ENCODE measurements at places on chromosomes 5 and 9.

- DNase-seq = no peak
Observed at GRCh38 chr9:18487611-18488010, 13.7 kb downstream of the ADAMTSL1 start.

DNA sequence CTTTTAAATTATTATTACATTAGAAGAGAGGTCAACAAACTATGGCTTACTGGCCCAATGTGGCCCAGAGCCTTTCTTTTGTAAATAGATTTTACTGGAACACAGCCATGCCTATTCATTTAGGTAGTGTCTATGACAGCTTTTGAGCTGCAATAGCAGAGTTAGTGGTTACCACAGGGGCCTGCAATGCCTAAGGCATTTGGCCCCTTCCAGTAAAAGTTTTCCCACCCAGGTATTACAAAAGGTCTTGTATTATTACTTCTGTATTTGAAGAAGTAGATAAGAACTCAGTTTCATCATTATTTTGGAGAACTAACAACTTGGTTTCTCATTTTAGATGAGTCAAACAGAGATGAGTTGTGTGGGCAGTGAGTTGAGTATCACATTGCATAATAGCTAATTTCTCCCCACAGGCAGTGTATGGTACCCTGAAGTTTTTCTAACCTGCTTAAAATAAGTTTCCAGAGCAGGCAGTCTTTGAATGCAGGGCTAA, 9.5 kb downstream of the MTRR start:
- DNase-seq = no peak

GRCh38 chr5:143892271-143892670, 80.3 kb downstream of the HMHB1 start:
- DNase-seq = no peak

DNA sequence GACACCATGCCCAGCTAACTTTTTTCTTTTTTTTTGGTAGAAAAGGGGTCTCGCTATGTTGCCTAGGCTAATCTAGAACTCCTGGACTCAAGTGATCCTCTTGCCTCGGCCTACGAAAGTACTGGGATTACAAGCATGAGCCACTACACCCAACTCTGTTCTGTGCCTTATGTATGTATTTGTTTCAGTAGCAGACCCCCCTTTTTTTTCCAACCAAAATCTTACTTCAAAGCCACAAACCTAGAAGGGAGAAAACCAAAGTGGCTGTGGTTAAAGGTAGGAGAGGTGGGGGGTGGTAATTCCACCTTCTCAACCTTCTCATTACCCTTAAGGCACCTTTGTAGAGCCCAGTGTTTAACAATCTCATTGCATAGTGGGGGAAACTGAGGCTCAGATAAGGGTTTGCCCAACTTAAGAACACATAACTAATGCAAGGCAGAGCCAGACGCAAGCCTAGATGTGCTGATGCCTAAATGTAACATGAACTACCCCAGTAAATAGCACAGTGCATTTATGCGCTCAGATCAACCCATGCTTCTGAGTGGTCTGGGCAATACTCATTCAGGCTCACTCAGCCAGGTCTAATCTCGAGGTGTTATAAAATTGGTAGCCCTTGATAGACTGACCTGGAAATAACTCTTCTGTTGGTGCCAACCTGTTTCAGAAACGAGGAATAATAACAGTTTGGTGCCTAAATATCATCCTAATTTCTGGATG, 33.0 kb downstream of the ITK start:
- DNase-seq = no peak

- no peak for DNase-seq
Observed at GRCh38 chr5:12825163-12825562, 920.9 kb upstream of the CTNND2 start.

GRCh38 chr5:155554500-155554899, 540.9 kb downstream of the KIF4B start:
- no peak for DNase-seq

DNA sequence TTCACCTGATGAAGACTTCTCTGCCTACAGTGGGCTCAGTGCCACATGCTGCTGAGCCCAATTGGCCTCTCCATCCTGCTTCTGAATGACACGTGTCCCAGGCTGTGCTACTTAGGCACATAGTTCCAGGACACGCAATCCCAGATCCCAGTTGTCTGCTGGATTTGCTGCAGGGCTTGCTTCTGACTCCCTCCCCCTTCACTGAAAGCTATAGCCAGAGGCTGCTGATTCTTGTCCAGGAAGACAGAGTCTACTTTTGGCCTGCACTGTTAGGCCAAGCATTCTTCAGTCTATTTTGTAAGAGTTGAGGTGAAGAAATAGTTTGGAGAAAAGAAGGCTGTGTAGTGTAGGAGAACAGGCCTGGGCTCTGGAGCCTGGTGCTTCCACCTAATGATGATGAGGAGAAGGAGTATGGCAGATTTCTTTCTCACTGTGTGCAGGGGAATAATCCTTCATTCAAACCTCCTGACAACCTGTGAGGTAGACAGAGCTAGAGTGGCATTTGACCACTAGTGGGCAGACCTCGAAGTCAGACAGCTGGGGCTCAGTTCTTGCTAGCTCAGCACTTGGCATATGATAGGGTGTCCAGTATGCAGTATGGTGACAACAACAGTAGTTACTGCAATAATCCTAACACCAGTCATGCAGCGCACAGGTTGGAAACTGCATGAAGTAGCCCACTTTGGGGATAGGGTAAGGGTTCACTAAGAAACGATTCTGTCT, 19.5 kb upstream of the ASPN start:
- DNase-seq = no peak

- no peak for DNase-seq
Observed at GRCh38 chr5:147558826-147559225, 49.0 kb upstream of the DPYSL3 start.

- DNase-seq = no peak
Observed at GRCh38 chr5:10366310-10367272, 13.1 kb downstream of the MARCHF6 start.

DNA sequence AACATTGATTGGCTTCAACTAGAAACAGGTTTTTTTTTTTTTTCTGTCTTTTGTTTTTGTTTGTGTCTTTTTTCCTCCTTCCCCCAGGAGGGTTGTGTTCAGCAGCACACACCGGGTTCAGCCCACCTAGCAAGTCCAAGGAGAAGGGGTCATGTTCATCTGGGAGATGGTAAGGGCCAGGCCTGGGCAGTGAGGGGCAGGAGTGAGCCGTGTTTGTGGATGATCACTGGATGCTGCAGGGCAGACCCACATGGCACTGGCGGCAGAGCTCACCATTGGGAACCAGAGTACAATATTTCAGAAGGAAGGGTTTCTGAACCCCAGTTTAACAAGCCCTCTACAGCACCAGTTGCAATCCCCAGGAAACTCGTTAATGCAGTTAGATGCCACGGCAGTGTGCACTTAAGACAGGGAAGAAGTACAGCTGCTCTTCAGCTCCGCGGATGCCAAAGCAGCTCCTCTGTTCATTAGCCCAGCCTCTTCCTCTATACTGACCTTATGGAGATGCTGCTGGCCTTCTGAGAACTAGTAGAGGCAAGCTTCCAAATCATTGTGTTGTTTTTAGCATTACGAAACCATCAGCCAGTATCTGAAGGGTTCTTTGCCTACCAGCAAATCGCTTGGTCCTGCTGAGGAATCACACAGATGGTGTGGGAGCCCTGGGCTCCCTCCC, 508.2 kb upstream of the WWC1 start:
- no peak for DNase-seq

DNA sequence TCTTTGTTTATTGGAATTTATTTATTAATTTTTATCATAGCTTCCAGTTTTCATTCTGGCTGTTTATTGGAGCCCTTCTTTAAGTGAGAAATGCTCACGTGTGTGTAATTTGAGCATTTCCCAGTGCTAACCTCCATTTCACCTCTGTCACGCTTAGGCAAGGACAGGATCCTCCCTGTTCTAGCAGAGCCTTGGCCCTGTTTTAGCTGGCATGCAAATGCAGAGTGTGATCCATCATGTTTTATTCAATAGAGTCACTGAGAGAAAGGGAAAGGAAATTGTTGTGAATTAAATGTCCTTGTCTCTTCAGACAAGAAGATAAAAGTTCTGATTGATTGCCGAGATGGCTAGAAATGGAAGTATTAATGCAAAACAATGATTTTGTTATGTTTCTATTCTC, 137.3 kb upstream of the ACO1 start:
- no peak for DNase-seq

- DNase-seq = no peak
Observed at GRCh38 chr9:16904655-16905054, 34.2 kb upstream of the BNC2 start.

DNA sequence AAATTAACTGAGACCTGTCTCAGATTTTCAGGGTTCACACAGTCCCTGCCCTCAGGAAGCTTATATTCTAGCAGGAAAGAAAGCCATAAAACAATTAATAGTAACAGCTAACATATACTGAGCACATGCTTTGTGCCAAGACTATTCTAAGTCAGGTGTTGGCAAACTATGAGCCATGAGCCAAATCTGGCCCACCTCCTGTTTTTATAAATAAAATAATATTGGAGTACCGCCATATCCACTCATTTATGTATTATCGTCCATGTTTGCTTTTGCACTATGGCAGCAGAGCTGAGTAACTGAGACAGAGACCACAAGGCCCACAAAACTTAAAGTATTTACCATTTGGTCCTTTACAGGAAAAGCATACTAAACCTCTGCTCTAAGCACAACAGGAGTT, 83.3 kb upstream of the TRIO start:
- no peak for DNase-seq

DNA sequence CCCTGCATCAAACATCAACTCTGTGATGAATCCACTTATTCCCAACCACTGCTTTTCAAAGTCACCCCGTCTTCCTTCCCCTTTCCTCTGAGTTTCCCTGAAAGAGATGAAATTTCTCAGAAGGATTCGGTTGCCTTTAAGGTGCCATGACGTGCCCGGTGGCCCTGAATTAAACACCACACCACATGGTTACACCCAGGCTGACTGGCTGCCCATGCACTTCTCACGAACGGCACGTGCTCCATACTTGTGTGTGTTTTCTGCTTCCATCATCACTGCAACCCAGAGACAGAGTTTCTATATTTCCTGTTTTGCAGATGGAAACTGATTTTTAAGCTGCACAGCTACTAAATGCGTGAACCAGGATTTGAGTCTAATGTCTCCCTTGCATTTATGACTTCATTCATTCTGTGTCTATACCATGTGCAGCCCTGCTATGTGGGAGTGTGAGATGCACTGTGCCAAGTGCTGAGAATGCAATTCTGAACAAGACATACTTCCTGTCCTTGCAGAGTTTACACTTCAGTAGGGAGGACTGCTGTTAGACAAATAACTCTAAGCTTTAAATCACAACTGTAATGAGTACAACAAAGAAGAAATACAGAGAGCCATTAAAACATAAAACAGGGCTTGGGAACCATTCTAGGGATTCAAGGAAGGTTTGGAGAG, 162.9 kb downstream of the NXNL2 start:
- peak; percentile 53 for DNase-seq

GRCh38 chr5:69231281-69231680, 3.4 kb upstream of the CDK7 start:
- DNase-seq = no peak

GRCh38 chr5:8213701-8214240, 344.8 kb downstream of the MTRR start:
- no peak for DNase-seq

DNA sequence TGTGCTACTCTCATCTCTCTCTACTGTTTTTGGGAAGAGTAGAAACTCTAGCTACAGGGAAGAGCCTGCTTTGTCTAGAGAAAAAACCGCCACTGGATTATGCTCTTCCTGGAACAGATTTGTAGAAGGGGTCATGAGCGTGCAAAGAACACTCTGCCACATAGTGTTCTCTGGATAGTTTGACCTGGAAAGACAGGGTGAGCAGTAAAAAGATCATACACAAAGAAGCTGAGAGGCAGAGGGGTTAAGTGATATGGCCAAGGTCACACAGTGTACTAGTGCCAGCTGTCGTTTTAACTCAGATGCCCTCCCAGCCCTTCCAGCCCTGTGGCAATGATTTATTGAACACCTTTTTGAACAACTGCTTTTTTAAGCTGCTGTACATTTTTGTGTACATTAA, 182.2 kb downstream of the NNT start:
- no peak for DNase-seq

- DNase-seq = no peak
Observed at GRCh38 chr9:114591849-114592248, 4.3 kb downstream of the ATP6V1G1 start.

DNA sequence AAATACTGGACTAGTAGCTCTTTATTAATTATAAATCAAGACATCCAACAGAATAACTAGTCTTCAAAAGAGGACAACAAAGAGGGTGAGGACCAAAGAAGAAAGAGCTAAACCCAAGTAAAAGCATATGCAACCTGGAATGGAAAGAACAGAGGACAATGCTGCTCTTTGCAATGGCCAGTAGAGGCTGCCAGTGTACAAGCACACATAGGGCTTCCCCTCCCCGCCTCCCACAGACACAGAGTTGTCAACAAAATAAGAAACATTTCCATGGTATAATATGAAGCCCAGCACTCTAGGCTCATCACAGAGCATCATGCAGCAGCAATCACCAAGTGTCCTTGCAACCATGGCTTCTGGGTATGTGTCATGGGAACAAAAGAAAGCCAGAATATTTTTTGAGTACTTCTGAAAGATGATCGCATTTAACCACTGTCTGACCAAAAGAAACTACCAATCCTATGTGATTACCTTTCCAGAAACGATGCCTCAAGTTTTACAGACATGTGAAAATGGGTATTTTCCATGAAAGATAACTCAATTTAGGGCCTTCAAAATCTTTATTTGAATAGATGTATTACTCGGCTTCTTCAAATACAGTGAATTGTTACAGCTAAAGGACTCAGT, 58.1 kb downstream of the RFX3 start:
- DNase-seq = no peak

DNA sequence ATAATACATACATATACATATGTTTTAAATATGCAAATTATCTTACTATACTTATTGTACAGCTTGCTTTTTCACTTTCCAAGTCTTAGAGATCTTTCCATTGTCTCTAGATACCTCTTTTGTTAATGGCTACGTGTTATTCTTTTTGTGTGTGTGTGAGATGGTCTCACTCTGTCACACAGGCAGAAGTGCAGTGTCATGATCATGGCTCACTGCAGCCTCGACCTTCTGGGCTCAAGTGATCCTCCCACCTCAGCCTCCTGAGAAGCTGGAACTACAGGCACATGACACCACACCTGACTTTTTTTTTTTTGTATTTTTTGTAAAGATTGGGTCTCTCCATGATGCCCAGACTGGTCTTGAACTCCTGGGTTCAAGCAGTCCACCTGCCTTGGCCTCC, 2.8 kb downstream of the OSMR start:
- DNase-seq = no peak

DNA sequence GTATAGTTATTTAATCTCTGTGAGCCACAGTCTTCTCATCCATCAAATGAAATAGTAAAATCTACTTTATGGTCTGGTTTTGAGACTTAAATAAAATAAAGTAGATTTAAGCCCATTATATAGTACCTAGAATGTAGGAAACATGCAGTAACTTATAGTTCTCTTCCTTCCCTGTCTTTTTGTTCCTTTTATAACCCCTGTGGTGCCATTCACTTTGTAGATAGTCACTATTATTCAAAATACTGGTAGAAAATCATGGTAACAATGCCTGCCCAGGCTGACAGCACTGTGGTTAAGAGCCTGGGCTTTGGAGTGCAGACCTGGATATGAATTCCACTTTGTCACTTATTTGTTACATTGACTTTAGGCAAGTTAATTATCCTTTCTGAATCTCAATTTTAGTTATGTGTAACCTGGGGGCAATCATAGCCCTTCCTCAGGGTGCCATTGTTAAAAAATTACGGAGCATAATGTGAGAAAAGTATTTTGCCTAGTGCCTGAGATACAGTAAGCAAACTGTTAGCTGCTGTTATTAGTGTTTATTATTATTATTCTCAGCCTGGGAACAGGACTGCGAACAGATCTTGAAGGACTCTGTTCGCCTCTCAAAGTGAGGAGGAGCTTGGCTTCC, 100.4 kb downstream of the RALGPS1 start:
- no peak for DNase-seq
